ENCODE measurements at places on chromosomes 1 and 21. TPM values are rescaled to one million over a fixed set of nuclear protein-coding genes. Genes with fewer than 3 reads are reported as not detected.

EXO5 gene
- total RNA-seq = 14.2 TPM

DNA sequence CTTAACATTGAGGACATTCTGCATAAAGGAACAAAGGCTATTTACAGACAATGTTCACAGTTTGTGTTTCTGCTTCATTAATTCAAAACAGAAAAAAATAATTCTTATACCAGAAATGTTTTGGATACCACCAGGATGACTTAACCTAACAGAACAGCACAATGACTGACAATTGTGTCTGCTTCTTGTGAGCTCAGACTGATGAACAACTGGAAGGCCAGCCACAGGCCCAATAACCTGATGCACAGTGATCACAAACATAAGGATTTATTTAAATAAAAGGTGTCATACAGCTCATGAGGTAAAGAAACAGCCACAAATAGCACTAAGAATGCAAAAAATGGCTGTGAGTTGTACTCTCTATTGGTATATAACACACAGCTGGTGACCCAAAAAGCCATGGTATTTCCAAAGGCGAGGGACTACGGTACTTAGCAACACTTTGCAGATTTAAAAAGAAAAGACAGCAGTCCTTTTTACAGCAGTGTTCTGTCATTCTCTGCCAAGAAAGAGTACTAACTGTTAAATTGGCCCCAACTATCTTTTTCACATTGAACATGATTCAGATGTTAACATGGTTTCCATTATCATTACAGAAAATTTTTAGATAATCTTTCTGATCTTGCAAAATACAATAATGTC is 32.1 kb upstream of the DDAH1 start:
- no peak overlapping the region for H3K4me3 ChIP-seq
- no peaks in the 10 kb centered on the region for H3K4me1 ChIP-seq
- H3K27me3 ChIP-seq = no peaks in the 10 kb centered on the region
- no peaks in the 10 kb centered on the region for H3K36me3 ChIP-seq
- DNase-seq = no peak
- H3K27ac ChIP-seq = no peak overlapping the region

DNA sequence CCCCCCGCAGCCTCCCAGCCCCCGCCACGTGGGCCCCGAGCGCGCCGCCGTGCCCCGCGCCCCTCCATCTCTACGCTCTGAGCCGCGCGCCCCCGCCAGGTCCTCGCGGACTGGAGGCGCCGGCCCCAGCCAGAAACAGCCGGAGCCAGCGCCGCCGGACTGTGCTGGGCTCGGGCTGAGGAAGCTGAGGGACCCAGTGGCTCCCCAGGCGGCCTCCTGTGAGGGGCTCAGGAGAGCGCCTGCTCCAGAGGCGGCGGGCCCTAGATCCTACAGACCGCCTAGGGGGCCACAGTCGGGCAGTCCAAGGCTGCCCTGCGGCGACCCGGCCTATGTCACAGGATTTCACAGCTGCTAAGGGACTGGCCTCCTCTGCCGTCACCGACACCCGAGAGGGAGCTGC is 82.1 kb downstream of the NENF start:
- no peak overlapping the region for H3K27ac ChIP-seq
- no peaks in the 10 kb centered on the region for H3K36me3 ChIP-seq
- DNase-seq = no peak
- H3K27me3 ChIP-seq = no peaks in the 10 kb centered on the region
- no peak overlapping the region for H3K4me3 ChIP-seq

DNA sequence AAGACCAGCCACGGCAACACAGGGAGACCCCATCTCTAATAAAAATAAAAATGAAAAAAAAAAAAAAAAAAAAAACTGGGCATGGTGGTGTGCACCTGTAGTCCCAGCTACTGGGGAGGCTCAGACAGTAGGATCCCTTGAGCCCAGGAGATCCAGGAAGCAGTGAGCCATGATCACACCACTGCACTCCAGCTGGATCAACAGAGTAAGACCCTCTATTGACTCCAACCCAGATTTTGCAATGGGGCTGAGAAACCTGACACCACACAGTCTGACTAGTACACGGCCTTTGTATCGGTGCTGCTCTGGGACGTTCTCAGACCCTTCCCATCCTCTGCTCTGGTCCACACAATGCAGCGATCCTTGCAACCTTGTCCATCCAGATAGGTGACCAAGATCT is 31.8 kb downstream of the SPATA21 start:
- H3K4me1 ChIP-seq = no peaks in the 10 kb centered on the region
- H3K27ac ChIP-seq = no peak overlapping the region
- no peaks in the 10 kb centered on the region for H3K27me3 ChIP-seq
- H3K4me3 ChIP-seq = no peak overlapping the region

DNA sequence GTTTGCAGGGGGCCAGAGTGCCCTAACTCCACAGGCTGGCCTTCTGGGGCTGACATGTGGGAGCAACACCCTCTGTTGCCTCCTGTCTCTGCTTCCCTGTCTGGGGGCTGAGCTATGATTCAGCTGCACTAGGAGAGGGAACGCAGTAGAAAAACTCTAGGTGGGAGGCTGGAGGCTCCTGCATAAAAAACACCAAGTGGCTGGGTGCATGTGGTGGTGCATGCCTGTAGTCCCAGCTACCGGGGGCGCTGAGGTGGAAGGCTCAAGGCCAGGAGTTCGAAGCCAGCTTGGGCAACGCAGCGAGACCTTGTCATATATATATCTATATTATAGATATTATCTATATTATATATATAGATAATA is 5.6 kb downstream of the KIF17 start:
- no peaks in the 10 kb centered on the region for H3K27me3 ChIP-seq
- no peak for DNase-seq
- no peak overlapping the region for H3K4me3 ChIP-seq
- no peak overlapping the region for H3K27ac ChIP-seq
- no peaks in the 10 kb centered on the region for H3K36me3 ChIP-seq

Measured in naive thymus-derived CD4-positive, alpha-beta T cell (primary cell).